H9 (cell line): ENCODE measurements at places on chromosomes 7 and 10. TPM values are rescaled to one million over a fixed set of nuclear protein-coding genes. Genes with fewer than 3 reads are reported as not detected.

DNA sequence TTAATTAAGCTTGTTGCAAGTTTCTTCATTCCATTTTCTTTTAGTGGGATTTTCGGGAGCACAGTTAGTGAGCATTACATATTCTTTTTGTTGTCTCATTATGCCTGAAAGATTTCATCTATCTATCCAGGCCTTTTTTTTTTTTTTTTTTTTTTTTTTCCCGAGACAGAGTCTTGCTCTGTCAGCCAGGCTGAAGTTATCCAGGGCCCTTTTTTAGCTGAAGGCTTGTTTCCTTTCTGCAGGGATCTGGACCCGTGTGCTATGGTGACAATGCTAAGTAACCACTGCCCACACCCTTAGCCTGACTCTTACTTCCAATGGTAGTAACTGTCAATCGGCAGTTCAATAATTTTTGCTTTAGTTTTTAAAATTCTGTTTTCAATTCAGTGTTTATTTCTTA is 190.8 kb upstream of the MTPN start:
- no peak overlapping the region for H3K4me3 ChIP-seq
- no peaks in the 10 kb centered on the region for H3K36me3 ChIP-seq
- no peak for DNase-seq
- H3K27ac ChIP-seq, result no peak overlapping the region
- H3K4me1 ChIP-seq, result no peaks in the 10 kb centered on the region

GRCh38 chr7:74684473-74684872 is 27.0 kb downstream of the GTF2I start:
- no peaks in the 10 kb centered on the region for H3K27me3 ChIP-seq
- no peaks in the 10 kb centered on the region; the same call in 1 of the 2 replicates for H3K4me1 ChIP-seq
- no peak overlapping the region for H3K27ac ChIP-seq

- no peak overlapping the region for H3K27ac ChIP-seq
- H3K4me1 ChIP-seq, result no peaks in the 10 kb centered on the region
- H3K4me3 ChIP-seq, result no peak overlapping the region
- DNase-seq, result no peak
These were observed 4.9 kb downstream of the HYAL4 start for GRCh38 chr7:123849855-123850254.

DNA sequence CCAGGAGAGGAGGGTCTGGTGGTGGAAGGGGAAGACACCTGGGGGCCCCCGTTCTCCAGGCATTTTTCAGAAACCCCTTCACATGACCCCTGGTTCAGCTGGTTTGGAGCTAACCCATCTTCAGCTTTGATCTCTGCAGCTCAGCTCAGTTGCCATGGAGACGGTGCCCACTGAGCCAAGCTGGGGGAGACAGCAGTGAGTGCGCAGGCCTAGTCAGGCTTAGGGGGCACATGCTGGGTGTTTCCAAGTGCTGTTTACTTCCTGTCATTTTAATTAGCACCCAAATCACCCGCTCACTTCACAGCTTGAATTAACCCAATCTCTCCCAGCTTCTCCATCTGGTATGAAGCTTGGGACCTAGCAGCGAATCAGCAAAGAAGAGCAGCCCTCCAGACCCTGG is 9.0 kb downstream of the SPOCK2 start:
- no peak overlapping the region for H3K4me3 ChIP-seq
- H3K36me3 ChIP-seq, result no peaks in the 10 kb centered on the region
- H3K27me3 ChIP-seq, result no peaks in the 10 kb centered on the region
- no peak overlapping the region for H3K27ac ChIP-seq
- H3K4me1 ChIP-seq, result no peaks in the 10 kb centered on the region

DNA sequence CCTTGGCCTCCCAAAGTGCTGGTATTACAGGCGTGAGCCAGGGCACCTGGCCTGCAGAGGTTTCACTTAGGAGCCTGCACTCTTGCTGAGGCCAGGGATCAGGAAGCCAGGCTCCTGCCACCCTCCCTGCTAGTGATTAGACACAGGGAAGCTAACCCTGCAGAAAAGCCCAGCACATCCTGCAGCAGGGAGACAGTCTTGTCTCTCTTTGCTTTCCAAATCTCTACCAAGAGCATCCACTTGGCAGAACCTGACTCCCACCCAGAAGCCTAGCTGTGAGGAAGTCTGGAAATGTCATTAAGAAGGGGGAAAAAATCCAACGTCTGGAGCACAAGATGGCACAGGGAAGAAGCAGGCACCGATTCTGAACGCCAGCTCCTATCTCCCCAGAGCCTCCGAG is 8.0 kb upstream of the FAM171A1 start:
- no peak overlapping the region for H3K4me3 ChIP-seq
- no peaks in the 10 kb centered on the region for H3K27me3 ChIP-seq
- H3K27ac ChIP-seq, result no peak overlapping the region
- no peaks in the 10 kb centered on the region; the same call in 1 of the 2 replicates for H3K4me1 ChIP-seq

GRCh38 chr10:17215782-17216122 is 12.3 kb upstream of the VIM start:
- H3K4me3 ChIP-seq, result no peak overlapping the region
- DNase-seq, result no peak
- no peak overlapping the region for H3K27ac ChIP-seq
- H3K36me3 ChIP-seq, result no peaks in the 10 kb centered on the region
- peaks cover 7% of the 10 kb centered on the region; the same call in 1 of the 2 replicates for H3K4me1 ChIP-seq

GRCh38 chr10:124972637-124973036 is 30.7 kb downstream of the ZRANB1 start:
- no peaks in the 10 kb centered on the region for H3K4me1 ChIP-seq
- no peak for DNase-seq
- no peak overlapping the region for H3K27ac ChIP-seq
- no peak overlapping the region for H3K4me3 ChIP-seq
- H3K27me3 ChIP-seq, result no peaks in the 10 kb centered on the region
- peaks cover 47% of the 10 kb centered on the region for H3K36me3 ChIP-seq

Gene AQP1
- 0.15 TPM in 1 of 2 replicates, not detected in the other for total RNA-seq

DNA sequence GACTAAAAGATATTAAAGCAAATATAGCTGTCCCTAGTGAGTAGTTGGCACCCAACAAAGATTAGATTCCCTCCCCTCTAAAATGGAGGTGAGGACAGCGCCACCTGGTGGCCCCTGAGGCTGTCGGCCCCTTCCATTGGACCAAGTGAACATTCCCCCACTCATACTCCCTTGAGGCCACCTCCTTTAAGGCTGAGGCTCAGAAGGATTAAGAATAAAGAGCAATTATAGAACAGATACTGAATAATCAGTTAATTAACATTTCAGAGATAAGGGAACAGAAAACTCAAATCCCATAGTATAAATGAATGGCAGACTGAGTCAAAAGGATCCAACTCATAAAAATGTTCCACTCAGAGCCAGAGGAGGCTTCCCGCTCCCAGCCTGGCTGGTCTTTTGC is 130.4 kb upstream of the GHITM start:
- peaks cover 3% of the 10 kb centered on the region; the same call in 1 of the 2 replicates for H3K4me1 ChIP-seq
- peak; percentile 67 for DNase-seq
- H3K36me3 ChIP-seq, result no peaks in the 10 kb centered on the region
- no peaks in the 10 kb centered on the region for H3K27me3 ChIP-seq
- H3K4me3 ChIP-seq, result no peak overlapping the region

DNA sequence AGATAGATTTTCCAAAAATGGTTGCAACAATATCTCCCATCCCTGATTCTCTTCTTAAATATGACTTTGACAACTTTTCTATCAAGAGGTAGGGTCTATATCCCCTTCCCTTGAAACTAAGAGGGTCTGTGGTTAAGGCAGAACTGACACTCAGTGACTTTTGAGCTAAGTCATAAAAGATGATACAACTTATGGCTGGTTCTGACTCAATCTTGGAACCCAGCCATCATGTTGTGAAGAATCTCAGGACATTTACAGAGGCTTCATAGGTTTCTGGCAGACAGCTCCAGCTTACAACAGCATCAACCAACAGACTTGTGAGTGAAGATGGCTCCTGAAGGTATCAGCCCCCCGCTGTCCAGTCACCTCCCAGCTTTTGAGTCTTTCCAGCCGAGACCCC is 203.5 kb downstream of the RNLS start:
- DNase-seq, result no peak
- H3K27me3 ChIP-seq, result no peaks in the 10 kb centered on the region
- H3K27ac ChIP-seq, result no peak overlapping the region
- H3K4me3 ChIP-seq, result no peak overlapping the region
- H3K36me3 ChIP-seq, result no peaks in the 10 kb centered on the region

- no peaks in the 10 kb centered on the region for H3K27me3 ChIP-seq
- no peaks in the 10 kb centered on the region for H3K36me3 ChIP-seq
- DNase-seq, result no peak
- no peak overlapping the region for H3K4me3 ChIP-seq
These were observed 251.7 kb upstream of the PITRM1 start for GRCh38 chr10:3424111-3424851.

DNA sequence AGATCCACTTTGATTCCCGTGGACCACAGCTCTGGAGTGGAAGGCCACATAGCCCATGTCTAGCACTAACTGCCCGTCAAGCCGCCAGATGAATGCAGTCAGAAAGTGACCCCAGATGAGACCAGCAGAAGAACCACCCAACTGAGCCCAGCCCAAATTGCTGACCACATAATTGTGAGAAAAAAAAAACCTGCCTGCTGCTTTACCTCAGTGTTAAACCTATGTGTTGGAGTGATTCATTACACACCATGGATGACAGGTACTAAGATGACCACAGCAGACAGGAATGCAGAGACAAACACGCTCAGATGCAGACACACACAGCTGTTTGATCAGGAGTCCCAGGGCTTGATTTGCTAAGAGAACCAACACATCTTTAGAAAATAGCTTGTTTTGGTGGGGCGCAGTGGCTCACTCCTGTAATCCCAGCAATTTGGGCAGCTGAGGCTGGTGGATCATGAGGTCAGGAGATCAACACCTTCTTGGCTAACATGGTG is 168.1 kb upstream of the PPP2R2D start:
- no peak overlapping the region for H3K4me3 ChIP-seq
- no peak overlapping the region for H3K27ac ChIP-seq
- peaks cover 5% of the 10 kb centered on the region; the same call in 1 of the 2 replicates for H3K36me3 ChIP-seq
- no peaks in the 10 kb centered on the region for H3K4me1 ChIP-seq
- no peaks in the 10 kb centered on the region for H3K27me3 ChIP-seq

Gene TSPAN14
- total RNA-seq, result 46.6 and 46.8 TPM in 2 replicates

DNA sequence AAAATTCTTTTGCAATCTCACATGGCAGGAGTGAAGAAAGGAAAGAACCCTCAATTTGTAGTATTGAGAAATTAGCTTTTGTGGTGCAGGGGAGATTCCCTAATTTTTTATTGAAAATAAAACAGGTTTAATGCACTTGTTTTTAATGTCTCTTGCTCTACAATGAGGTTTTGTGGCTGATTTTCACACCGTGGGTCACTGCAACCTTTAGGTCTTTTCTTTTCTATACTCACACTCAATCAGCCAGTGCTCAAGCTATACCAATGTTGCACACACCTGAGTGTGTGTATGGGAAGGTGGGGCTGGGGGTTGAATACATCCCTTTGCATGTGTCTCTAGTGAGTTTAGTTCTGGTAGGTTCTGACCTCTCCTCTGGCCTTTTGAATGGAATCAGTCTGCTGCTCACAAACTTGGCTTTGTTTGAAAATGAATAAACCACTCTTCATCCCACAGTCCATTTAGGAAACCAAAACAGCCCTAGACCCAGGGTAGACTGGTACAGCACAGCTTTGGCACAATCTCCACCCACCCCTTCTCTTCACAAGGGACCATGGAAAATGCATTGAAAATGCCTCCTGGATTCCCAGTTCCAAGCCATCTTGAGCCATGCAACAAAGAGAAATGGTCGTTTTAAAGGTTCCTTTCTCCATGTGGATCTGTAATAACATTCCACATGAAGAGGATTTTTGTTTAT is 411.5 kb downstream of the SFMBT2 start:
- no peaks in the 10 kb centered on the region; the same call in 1 of the 2 replicates for H3K27me3 ChIP-seq
- no peak for DNase-seq
- no peak overlapping the region for H3K27ac ChIP-seq
- no peaks in the 10 kb centered on the region for H3K4me1 ChIP-seq
- no peaks in the 10 kb centered on the region; the same call in 2 of the 3 replicates for H3K36me3 ChIP-seq

DNA sequence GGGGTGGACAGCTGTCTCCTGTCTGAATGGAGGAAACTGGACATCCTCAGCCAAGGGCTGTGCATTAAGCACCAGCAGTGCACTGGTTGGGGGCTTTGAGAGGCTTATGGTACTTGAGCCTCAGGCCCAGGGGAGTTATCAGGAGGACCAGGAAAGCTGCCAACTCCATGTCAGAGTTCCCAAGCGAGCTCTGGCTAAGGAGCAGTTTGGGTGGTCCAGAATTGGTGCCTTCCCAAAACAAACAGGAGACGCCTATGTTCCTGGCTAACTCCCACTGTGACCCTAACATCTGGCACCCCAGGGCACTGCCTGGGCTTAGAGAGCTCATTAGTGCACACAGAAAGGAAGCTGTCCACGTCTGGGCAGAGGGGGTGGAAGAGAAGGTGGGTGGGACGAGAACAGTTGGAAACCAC is 408.6 kb upstream of the NPVF start:
- no peak overlapping the region for H3K27ac ChIP-seq
- no peak for DNase-seq
- H3K4me3 ChIP-seq, result no peak overlapping the region
- no peaks in the 10 kb centered on the region for H3K4me1 ChIP-seq

Gene ZNF32
- total RNA-seq, result 13.3 and 14.6 TPM in 2 replicates

DNA sequence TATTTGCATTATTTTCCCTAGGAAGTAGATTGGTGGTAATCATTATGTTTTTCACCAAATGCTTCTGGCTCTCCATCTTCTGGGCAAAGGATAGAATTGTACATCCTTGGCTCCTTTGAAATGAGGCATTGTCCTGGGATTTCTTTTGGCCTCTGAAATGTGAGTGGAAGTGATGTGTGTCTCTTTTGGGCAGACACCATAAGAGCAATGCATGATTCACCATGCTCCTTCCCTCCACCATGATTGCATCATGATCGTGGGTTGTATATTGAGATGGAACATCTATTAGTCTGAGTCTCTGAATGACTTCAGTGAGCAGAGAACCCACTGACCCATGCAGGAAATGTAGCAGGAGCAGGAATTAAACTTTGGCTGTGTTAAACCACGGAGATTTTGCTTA is 49.2 kb downstream of the ADRA2A start:
- peaks cover 2% of the 10 kb centered on the region for H3K4me1 ChIP-seq
- H3K4me3 ChIP-seq, result no peak overlapping the region
- no peak overlapping the region for H3K27ac ChIP-seq
- H3K36me3 ChIP-seq, result no peaks in the 10 kb centered on the region

DNA sequence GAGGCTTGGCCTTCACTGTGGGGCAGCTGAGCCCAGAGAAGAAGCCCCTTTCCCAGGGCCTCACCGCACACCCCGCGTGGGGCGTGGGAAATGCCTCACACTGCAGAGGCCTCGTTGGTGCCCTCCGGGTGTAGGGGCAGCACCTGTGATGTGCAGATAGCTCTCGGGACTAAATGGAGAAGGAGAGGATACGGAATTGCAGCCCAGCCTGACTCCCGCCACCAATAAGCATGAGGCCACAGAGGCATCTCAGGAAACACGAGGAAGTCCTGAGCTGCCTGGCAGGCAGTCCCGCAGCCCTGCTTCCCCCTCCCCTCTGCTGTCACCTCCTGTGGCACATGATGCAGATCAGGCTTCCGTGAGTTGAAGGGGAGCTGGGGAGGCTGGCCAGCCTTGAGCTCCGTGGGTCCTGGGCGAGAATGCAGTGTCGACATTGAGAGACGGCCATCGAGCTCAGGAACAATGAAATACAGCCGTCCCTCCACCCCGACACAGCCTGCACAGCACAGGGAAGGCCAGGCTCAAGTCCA is 59.6 kb upstream of the PPP2R2D start:
- no peak overlapping the region for H3K4me3 ChIP-seq
- no peaks in the 10 kb centered on the region for H3K4me1 ChIP-seq
- H3K27ac ChIP-seq, result no peak overlapping the region
- peak; percentile 35 for DNase-seq
- H3K36me3 ChIP-seq, result no peaks in the 10 kb centered on the region

- H3K27me3 ChIP-seq, result no peaks in the 10 kb centered on the region
- no peaks in the 10 kb centered on the region for H3K4me1 ChIP-seq
- H3K36me3 ChIP-seq, result peaks cover 3% of the 10 kb centered on the region; the same call in 2 of the 3 replicates
- H3K4me3 ChIP-seq, result no peak within 1 kb of the TSS
These were observed at the start of gene CTNNA3 for GRCh38 chr10:67696029-67696428. Gene CTNNA3, minus strand, starts transcription at chr10:67696195.
